ENCODE measurements at places on chromosomes 4 and X.
A peak's percentile ranks its signal among the peaks of the same experiment; 100 is the strongest.

DNA sequence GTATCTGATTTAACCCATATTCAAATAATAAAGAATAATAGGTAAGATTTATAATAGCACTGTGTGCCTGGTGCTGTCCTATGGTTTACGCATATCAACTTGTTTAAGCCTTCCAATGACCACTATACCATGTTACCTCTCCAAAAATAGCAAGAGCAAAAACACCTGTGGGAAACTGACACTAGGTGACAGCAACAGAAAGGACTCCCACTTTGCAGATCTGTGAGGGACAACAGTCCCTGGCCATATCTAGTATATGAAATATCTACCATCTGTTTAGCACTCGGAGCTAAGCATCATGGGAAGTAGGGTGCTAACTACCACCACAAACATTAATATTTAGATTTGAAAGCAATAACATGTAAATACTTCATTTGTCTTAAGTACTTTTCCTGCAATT is 55.7 kb upstream of the TXK start:
- H3K4me3 ChIP-seq = no peak overlapping the region
- H3K27me3 ChIP-seq = no peaks in the 10 kb centered on the region
- H3K4me1 ChIP-seq = no peaks in the 10 kb centered on the region

- no peak overlapping the region for H3K4me3 ChIP-seq
- H3K36me3 ChIP-seq = no peaks in the 10 kb centered on the region
- peaks cover 73% of the 10 kb centered on the region for H3K27me3 ChIP-seq
- peaks cover 7% of the 10 kb centered on the region for H3K4me1 ChIP-seq
Measured at GRCh38 chr4:41873380-41874295, 61.6 kb upstream of the TMEM33 start.

GRCh38 chrX:72105436-72105835 is 26.3 kb downstream of the RTL5 start:
- no peaks in the 10 kb centered on the region for H3K36me3 ChIP-seq
- peaks cover 9% of the 10 kb centered on the region for H3K27me3 ChIP-seq
- peak; percentile 46 for DNase-seq

GRCh38 chrX:56729152-56729850 is at the start of gene NBDY:
Gene NBDY, plus strand, starts transcription at chrX:56729243. Its CDS starts 111 bp downstream, at chrX:56729354.
- H3K27me3 ChIP-seq = no peaks in the 10 kb centered on the region
- peaks cover 22% of the 10 kb centered on the region for H3K4me1 ChIP-seq
- peaks cover 3% of the 10 kb centered on the region for H3K36me3 ChIP-seq
- peak; percentile 41 for DNase-seq
- H3K27ac ChIP-seq = peak within 1 kb of the TSS; percentile 94
- H3K4me3 ChIP-seq = peak within 1 kb of the TSS; percentile 89

GRCh38 chr4:174120446-174121295 is 162.8 kb downstream of the FBXO8 start:
- H3K4me1 ChIP-seq = no peaks in the 10 kb centered on the region
- DNase-seq = peak; percentile 27
- no peak overlapping the region for H3K27ac ChIP-seq
- H3K36me3 ChIP-seq = no peaks in the 10 kb centered on the region

DNA sequence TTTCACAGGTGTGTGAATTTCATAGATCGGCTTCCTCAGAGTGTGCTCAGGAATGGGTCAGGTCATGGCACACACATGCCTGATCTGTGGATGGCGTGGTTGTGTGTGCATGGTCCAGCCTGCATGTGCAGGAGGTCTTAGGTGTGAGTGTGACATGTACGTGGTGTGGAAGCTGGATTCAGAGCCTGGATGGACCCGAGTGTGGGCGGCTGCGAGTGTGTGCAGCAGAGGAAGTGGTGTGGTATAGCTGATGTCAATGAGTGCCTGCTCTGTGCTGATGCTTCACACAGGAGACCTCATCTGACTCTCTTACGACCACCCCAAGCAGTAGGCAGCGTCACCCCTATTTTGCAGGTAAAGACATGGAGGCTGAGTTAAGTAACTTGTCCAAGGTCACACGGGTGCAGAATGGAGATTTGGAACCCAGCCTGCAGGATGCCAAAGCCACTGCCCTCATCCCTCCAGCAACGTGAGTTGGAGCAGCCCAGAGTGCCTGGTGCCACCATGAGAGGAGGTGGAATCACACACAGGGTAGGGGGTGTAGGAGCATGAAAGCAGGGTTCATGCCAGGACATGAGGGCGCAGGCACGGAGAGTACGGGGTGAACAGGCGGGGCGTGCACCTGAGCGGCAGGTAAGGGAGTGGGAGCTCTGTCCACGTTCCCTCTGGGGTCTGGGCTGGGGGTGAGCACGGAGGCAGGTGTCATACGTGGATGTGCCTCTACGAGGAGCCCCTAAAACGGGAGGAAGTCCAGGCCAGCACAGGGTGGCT is 24.2 kb upstream of the C4orf50 start:
- H3K27ac ChIP-seq = no peak overlapping the region
- no peak for DNase-seq
- H3K27me3 ChIP-seq = peaks cover 7% of the 10 kb centered on the region

DNA sequence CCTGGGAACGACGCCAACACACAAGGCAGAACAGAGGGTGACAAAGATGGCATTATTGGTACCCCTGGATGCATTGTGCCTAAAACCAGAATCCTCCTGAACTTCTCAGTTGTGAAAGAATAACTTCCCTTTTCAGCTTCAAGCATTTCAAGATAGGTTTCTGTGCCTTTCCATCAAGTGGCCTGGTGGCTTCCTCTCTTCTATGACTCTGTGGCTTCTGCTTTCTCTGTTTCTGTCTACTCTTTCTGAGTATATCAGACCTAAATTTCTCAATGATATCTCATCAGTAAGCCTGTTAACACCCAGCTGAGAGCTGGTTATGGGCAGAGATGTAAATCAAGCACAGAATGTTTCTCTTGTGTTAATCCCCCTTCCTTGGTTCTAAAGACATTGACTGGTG is 21.4 kb upstream of the FAM9B start:
- no peaks in the 10 kb centered on the region for H3K36me3 ChIP-seq
- H3K4me1 ChIP-seq = no peaks in the 10 kb centered on the region
- no peaks in the 10 kb centered on the region for H3K27me3 ChIP-seq
- no peak for DNase-seq
- H3K27ac ChIP-seq = no peak overlapping the region

DNA sequence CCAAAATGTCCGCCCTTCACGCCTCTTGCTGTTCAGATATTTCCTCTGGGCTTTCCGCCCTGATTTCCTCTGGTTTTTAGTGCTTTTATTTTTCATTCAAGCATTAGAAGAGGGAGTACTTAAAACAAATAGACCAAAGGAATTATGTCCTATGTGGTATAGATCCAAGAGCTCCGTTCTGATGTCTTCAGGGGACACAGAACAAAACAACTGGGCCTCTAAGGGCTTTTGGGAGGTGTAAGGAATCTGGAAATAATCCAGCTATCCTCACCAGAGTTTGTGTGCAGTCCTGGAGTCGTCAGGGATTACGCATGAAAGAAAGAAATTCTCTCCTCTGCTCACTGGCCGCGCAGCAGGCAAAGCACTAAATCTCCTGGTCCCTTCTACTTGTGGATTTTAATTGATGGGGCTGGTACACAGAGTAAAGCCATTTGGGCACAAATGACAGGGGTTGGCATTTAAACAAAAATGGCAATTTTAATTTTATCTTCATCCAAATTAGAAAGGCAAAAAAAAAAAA is 999.2 kb downstream of the ADGRL3 start:
- no peak for DNase-seq
- no peak overlapping the region for H3K4me3 ChIP-seq
- no peaks in the 10 kb centered on the region for H3K4me1 ChIP-seq
- H3K27me3 ChIP-seq = no peaks in the 10 kb centered on the region
- no peaks in the 10 kb centered on the region for H3K36me3 ChIP-seq

DNA sequence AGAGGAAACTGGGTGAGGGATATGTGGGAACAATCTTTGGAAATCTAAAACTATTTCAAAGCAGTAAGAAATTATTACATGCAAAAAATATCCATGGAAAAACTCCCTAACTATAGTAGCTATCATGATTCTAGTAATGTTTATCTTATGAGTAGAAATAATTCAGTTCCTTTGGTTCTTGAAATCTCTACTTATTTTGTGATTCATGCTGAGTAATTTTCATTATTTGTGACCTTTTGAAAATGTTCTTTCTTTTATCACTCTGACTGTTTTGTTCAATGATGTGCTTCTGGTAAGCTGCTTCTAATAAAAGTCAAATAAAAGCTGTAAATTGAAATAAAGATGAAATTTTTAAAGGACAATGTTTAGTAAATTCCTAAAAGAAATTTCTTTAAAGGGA is 40.4 kb upstream of the MAGEB10 start:
- H3K4me3 ChIP-seq = no peak overlapping the region
- no peaks in the 10 kb centered on the region for H3K27me3 ChIP-seq
- H3K36me3 ChIP-seq = no peaks in the 10 kb centered on the region
- H3K4me1 ChIP-seq = no peaks in the 10 kb centered on the region
- no peak overlapping the region for H3K27ac ChIP-seq
- DNase-seq = no peak

- no peaks in the 10 kb centered on the region for H3K36me3 ChIP-seq
- no peak overlapping the region for H3K27ac ChIP-seq
- H3K4me3 ChIP-seq = no peak overlapping the region
Measured at GRCh38 chr4:95591278-95591677, 42.5 kb upstream of the UNC5C start.

GRCh38 chr4:35820003-35820402 is 424.3 kb downstream of the ARAP2 start:
- no peaks in the 10 kb centered on the region for H3K36me3 ChIP-seq
- DNase-seq = no peak
- H3K4me3 ChIP-seq = no peak overlapping the region
- H3K27me3 ChIP-seq = no peaks in the 10 kb centered on the region

GRCh38 chr4:87103691-87104187 is 116.7 kb downstream of the KLHL8 start:
- H3K36me3 ChIP-seq = peaks cover 17% of the 10 kb centered on the region
- peak overlapping the region; percentile 3 for H3K4me3 ChIP-seq
- peak overlapping the region; percentile 92 for H3K27ac ChIP-seq
- H3K27me3 ChIP-seq = no peaks in the 10 kb centered on the region
- no peak for DNase-seq

GRCh38 chr4:7988437-7988836 is 48.8 kb upstream of the AFAP1 start:
- peaks cover 7% of the 10 kb centered on the region for H3K4me1 ChIP-seq
- no peaks in the 10 kb centered on the region for H3K36me3 ChIP-seq
- H3K4me3 ChIP-seq = no peak overlapping the region
- H3K27ac ChIP-seq = no peak overlapping the region

DNA sequence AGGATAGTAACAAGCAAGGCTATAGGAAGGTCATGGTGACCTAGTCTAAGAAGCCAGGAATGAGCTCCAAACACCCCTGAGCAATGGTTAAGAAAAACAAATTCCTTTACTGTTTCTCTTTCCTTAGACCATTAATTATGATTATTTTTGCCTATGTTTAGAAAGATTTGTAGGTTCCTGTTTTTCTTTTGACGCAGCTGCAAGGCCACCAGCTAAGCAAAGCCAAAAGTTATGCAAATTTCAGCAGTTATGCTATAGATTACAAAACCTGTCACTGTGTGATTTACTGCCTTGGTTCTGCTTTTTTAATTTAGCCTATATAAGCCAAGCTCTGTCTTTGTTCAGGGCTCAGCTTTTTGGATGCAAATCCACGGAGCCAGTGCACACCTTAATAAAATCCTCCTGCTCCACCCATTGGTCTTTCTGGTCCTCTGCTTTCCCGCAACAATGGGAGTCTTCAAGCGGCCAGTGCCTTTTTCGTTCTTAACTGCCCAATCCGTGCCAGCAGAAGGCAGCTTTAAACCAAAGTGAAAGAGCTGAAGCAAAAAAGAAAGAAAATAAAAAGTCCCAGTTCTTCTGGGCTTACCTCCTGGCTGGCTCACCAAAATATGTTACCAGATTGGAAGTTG is 1.4 kb upstream of the CEP135 start:
- peak overlapping the region; percentile 91 for H3K4me3 ChIP-seq
- peaks cover 35% of the 10 kb centered on the region for H3K4me1 ChIP-seq

- H3K27ac ChIP-seq = no peak overlapping the region
- no peaks in the 10 kb centered on the region for H3K36me3 ChIP-seq
- H3K4me3 ChIP-seq = no peak overlapping the region
- DNase-seq = no peak
- no peaks in the 10 kb centered on the region for H3K4me1 ChIP-seq
Measured at GRCh38 chrX:101265869-101266428, 25.2 kb downstream of the TAF7L start.

DNA sequence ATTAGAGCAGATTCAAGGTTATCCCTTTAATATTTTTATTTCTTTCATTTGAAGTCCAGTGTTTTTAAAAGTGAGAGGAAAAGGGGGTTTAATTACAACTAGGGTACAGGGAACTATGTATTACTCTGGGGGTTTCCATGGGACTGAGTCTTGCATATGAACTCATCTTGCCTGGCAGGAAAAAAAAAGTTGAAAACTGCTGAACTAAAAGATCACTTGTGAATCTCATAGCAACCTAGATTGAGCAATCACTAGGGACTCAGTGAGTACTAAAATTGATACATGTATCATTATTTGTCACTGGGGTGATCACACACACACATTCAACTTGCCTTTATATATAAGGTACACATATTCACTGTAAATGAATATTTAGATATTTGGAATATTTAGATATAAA is 180.7 kb upstream of the SFRP2 start:
- no peaks in the 10 kb centered on the region for H3K27me3 ChIP-seq
- no peak overlapping the region for H3K27ac ChIP-seq
- peaks cover 4% of the 10 kb centered on the region for H3K36me3 ChIP-seq
- no peak overlapping the region for H3K4me3 ChIP-seq

GRCh38 chr4:105248613-105249012 is 101.9 kb downstream of the TET2 start:
- H3K27me3 ChIP-seq = no peaks in the 10 kb centered on the region
- H3K4me1 ChIP-seq = peaks cover 8% of the 10 kb centered on the region
- no peak overlapping the region for H3K4me3 ChIP-seq
- H3K36me3 ChIP-seq = peaks cover 35% of the 10 kb centered on the region

GRCh38 chrX:1031521-1032430 is 180.7 kb downstream of the CRLF2 start:
- DNase-seq = no peak
- no peak overlapping the region for H3K27ac ChIP-seq
- H3K27me3 ChIP-seq = peaks cover 6% of the 10 kb centered on the region
- no peak overlapping the region for H3K4me3 ChIP-seq
- peaks cover 12% of the 10 kb centered on the region for H3K4me1 ChIP-seq

DNA sequence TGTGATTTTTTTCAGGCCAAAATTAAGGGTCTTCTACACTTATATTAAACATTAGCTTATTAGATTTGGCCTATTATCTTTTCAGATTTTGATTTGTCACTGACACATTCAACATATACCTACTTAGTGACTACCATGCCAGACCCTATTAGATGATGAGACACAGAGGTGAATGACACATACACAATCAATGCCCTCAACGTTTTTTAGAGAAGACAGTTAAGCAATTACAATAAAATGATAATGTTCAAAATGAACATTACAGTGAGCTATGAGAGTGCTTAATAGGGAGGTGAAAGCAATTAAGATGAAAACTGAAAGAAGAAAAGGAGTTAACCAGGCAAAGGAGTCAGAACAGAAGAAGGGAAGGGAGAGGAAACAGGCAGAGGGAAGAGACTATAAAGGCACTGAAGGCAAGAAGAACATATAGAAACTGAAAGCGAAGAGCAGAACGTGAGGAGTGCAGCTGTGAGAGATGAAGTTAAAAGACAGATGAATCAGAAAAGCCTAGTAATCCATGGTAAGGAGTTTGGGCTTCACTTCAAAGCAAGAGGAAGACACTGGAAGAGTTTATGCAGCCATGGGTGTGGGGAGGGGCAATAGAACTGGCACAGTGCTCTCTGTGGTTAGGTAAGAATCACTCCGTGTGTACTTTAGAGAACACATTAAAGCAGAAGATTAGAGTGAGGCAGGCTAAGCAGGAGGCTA is 119.0 kb downstream of the REELD1 start:
- peaks cover 7% of the 10 kb centered on the region for H3K4me1 ChIP-seq
- no peaks in the 10 kb centered on the region for H3K36me3 ChIP-seq
- H3K27me3 ChIP-seq = no peaks in the 10 kb centered on the region
- H3K4me3 ChIP-seq = no peak overlapping the region
- peak; percentile 41 for DNase-seq
